ENCODE measurements at places on chromosomes 1 and 21.

- DNase-seq, result no peak
Measured at GRCh38 chr1:17222557-17222956, 17.6 kb downstream of the PADI1 start.

DNA sequence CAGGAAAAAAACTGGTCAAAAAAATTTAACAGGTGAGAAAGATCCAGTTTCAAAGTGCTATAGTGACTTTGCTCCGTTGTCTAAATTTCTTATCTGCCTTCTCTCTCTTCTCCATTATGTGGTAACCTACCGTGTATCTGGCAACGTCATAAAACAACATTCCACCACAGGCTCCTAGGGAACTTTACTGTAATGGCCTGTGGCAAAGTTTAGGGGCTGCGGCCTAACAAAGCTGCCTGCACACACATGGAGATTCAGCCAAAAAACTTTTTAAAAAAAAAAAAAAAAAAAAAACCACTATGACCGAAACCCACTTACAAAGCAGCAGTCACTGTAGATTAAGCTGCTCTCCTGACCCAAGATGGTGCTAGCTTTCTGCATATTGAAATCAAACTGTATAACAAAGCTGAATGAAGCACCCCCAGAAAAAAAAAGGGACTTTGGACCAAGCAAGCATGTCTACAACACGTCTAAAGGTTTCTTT is 202.6 kb downstream of the SLC45A1 start:
- DNase-seq, result no peak

GRCh38 chr1:219189021-219189824 is 15.5 kb downstream of the LYPLAL1 start:
- no peak for DNase-seq

GRCh38 chr1:22524481-22524880 is 38.8 kb upstream of the EPHA8 start:
- no peak for DNase-seq

DNA sequence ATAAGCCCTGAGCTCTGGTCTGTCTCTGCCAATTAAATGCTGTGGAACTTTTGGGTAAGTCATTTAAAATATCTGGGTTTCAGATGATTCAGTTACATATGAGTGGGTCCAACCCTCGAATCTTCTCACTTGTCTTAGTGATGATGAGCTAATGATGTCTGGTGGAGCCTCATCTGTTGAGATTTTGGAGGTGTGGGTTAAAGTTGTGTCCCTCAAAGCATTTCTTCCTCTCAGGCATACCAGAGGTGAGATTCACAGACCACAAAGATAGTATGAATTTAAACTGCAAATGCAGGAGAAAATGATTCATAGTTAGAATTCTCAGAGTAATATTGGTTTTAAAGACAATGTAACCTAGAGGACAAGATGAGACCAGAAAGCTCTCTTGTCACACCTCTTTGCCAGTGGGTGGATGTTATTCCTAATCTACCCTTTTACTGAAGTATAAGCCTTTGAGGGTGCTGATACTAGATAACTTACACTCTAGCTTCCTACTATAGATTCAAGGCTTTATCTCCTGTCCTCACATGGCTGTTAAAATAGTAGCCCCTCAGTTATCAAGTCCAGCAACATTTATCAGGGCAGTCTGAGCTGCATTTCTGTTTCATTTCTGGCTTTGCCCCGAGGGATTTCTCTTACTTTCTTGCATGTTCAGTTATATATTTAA is 90.7 kb downstream of the MT1HL1 start:
- DNase-seq, result no peak

DNA sequence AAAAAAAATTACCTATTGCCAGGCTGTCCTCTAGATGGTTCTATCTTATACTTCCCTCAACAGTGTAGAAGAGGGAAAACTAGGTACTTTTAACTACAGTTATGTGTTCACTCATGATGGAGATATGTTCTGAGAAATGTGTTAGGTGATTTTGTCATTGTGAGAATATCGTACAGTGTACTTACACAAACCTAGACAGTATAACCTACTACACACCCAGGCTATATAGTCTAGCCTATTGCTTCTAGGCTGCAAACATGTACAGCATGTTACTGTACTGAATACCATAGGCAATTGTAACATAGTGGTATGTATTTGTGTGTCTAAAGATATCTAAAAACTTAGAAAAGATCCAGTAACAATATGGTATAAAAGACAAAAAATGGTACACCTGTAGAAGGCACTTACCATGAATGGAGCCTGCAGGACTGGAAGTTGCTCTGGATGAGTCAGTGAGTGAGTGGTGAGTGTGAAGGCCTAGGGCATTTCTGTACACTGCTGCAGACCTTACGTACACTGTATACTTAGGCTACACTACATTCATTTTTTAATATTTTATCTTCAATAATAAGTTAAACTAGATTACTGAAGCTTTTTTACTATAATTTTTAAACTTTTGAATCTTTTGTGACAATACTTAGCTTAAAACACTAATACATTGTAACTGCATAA is 13.2 kb downstream of the MGST3 start:
- no peak for DNase-seq

DNA sequence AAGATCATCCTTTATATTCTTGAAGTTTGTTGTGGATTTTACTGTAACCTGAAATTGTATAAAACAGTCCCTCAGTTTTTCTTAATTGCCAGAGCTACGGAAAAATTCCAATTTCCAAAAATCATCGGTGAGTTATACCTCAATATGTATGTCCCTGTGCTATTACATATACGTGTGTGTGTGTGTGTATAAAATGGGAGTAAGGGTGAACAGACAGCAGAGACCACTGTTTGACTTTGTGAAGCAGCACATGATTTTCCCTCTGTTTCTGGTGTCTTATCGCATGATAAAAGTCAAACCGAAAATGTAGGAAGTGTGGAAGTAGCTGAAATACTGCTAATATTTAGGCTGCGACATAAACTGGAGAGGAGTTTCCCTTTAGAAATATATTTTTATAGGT is 1.2 kb downstream of the OR2T1 start:
- DNase-seq, result peak; percentile 38

DNA sequence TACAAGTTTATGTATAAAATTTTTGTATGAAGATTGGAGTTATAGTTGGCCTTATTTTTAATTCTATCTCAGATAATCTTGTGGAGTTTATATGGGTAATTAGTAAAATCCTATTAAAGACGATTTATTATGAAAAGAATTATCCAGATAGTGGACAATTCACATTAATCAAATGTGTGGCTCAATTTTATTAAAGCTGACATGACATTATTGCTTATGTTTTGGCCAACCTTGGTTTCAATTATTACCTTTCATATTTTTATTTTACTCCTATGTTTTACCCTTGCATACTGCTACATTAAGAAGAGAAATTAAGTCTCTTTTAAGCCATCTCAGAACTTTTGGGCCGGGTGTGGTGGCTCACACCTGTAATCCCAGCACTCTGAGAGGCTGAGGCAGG is 110.0 kb downstream of the ITSN1 start:
- no peak for DNase-seq

DNA sequence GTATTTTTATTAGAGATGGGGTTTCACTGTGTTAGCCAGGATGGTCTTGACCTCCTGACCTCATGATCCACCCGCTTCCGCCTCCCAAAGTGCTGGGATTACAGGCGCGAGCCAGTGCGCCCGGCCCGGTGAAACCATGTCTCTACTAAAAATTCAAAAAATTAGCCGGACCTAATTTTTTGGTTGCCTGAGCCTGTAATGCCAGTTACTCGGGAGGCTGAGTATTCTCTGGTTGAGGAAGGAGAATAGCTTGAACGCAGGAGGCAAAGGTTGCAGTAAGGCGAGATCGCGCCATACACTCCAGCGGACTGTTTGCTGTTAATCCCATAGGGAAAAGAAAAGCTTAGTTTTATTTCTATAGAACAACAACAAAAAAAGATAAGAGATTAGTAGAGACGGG is 29.9 kb upstream of the HJV start:
- no peak for DNase-seq

- no peak for DNase-seq
Measured at GRCh38 chr1:236147521-236148469, 5.5 kb downstream of the GPR137B start.

- no peak for DNase-seq
Measured at GRCh38 chr1:77487631-77488030, 194.8 kb downstream of the ZZZ3 start.

- DNase-seq, result no peak
Measured at GRCh38 chr1:57404884-57405283, 19.0 kb downstream of the DAB1 start.

- no peak for DNase-seq
Measured at GRCh38 chr1:30652152-30652841, 71.1 kb downstream of the MATN1 start.

- DNase-seq, result peak; percentile 48
Measured at GRCh38 chr21:44299458-44300261, at the start of gene PFKL. Gene PFKL (plus strand): TSS chr21:44300053. CDS start chr21:44300106, 53 bp downstream.

DNA sequence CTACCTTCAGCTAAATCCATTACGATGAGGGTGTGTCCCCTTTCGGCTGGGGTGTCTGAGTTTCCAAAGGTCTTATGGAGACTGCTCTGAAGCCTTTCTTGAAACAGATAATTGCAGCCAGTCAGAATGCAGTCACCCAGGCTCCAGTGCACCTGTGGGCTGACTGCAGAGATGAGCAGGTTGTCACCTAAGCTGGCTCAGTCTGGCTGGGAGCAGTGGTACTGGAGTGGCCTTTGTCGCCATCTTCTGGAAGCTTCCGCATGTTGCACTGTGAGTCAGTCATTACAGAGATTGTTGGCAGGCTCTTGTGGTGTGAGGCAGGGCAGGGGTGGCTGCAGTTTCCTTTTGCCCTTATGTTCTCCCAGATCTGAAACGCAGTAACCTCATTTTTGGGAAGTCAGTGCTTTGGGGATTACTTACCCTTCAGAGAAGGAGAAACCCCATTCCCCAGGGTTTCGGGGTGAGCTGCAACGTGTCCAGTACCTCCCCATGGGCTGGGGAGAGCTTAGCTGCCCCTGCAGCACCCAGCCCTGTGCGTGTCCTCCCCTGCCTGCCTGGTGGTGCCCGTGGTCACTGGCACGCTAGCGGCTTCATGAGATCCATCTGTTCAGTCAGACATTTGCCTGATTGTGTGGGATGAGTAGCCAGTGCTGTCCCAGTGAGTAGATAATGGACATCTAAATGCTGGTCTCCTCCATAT is 48.0 kb downstream of the SMYD2 start:
- peak; percentile 74 for DNase-seq

DNA sequence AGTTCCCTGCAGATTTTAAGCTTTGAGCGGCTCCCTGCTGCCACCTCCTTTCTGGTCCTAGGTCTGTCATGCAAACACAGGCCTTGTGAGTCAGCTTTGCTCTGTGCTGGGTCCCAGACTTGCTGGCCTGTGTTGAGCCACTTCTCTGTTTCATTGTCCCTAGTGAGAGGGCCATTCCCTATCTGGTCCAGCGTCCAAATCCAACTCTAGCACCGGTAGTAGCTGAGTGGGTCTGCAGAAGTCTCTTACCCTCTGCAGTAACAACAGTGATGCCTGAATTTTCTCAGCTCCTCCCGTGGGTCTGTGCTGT is 5.8 kb downstream of the TTC22 start:
- DNase-seq, result no peak

- no peak for DNase-seq
Measured at GRCh38 chr1:157359314-157360022, 192.8 kb downstream of the FCRL5 start.

DNA sequence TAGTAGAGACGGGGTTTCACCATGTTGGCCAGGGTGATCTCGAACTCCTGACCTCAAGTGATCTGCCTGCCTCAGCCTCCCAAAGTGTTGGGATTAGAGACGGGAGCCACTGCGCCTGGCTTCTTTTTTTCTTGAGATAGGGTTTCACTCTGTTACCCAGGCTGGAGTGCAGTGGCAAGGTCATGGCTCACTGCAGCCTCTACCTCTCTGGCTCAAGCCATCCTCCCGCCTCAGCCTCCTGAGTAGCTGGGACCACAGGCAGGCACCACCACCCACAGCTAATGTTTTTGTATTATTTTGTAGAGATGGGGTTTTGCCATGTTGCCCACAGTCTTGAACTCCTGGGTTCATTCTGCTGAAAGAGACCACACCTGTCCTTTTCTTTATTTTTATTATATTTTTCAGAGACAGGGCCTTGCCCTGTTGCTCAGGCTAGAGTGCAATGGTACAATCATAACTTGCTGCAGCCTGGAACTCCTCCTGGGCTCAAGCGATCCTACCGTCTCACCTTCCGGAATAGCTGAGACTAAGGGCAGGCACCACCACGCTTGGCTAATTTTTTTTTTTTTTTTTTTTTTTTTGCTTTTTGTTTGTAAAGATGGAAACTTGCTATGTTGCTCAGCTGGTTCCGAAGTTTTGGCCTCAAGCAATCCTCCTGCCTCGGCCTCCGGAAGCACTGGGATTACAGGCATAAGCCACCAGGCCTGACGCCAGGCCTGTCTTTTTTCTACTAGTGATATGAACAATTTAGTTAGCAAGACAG is 3.1 kb downstream of the LMNA start:
- DNase-seq, result no peak

- DNase-seq, result no peak
Measured at GRCh38 chr1:83511146-83511726, 487.7 kb downstream of the TTLL7 start.

DNA sequence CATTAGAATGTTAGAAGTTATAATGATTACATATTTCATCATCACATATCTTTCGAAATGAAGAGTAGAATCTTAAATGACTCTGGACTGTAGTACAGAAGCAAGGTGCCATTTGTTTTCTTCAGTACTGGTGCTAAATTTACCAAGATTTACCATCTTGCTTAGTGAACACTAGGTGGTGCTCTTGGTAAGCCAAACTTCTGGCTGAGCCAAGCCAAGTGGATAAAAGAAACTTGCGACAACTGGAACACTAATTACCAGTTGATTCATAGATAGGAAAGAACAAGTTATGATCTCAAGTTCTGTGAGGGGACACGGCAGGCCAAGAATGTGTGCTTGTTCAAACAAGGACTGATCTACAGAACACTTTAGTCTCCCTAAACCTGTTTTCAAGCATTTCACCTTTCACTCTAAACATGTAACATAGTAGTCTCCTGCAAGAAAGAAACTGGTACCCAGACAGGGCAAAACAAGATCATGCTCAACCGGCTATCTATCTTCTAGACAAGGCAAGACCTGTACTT is 19.8 kb downstream of the SPRTN start:
- peak; percentile 38 for DNase-seq

- DNase-seq, result peak; percentile 78
Measured at GRCh38 chr1:31617916-31618746, 642 bp downstream of the HCRTR1 start.

DNA sequence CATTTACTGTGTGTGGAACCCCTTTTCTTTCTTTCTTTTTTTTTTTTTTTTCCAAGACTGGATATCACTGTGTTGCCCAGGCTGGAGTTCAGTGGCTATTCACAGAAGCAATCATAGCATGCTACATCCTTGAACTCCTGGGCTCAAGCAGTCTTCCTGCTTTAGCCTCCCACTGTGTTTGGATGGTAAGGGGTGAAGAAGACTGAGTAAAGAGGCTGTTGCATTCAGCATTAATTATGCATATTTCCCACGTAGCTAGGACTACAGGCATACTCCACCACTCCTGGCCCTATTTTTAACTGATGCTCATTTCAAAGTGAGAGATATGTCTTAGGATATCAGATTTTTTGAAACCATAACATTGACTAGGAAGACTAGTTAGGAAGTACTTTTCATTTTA is 39.5 kb downstream of the PHACTR4 start:
- no peak for DNase-seq

DNA sequence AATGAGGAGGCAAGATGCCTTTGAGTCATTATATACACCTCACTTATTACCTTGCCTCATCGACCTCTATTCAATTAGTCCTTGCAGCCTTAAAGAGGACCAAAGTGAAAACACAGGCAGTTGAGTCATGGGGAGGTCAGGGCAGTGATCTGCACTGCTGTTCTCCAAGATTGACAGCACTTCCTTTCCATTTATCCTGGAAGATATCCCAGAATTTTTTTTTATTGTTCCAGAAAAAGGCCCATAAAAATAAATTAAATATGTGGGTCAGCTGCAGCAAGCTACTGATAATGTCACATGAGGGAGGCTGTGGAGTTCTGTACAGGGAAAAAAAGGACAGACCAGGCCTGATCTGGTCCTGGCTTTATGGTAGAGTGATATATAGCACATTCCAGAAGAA is 33.2 kb upstream of the CDC42BPA start:
- DNase-seq, result no peak

Measured in neuronal stem cell (in vitro differentiated cells).